Muscle of leg (tissue), 16 donors: ENCODE measurements at places on chromosomes 12 and 14. TPM values are rescaled to one million over a fixed set of nuclear protein-coding genes. Genes with fewer than 3 reads are reported as not detected.

DNA sequence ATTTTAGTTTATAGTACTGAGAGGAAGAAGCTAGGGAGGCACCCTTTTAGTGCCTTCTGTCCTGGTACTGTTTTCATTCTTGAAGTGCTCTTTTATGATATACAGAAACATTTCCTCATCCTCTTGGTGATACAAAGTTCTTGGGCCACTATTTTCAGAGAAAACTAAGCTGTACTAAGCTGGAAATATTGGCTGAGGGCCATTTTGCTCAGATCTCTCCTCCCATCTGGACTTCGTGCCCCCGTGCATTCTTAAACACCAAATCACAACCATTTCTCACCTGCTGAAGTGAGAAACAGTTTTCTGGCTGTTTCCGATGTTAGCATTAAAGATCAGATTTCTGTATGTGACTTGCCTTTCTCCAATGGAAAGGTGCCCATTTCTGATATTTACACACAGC is 158.9 kb downstream of the FBXL14 start:
- no peaks in the 10 kb centered on the region for H3K27me3 ChIP-seq
- peaks cover 2% of the 10 kb centered on the region for H3K36me3 ChIP-seq
- H3K4me1 ChIP-seq, result no peaks in the 10 kb centered on the region

- no peak for DNase-seq
- H3K27ac ChIP-seq, result no peak overlapping the region
Measured at GRCh38 chr14:90791486-90791885, 24.7 kb downstream of the TTC7B start.

- no peaks in the 10 kb centered on the region for H3K4me1 ChIP-seq
- peaks cover 8% of the 10 kb centered on the region for H3K36me3 ChIP-seq
- no peaks in the 10 kb centered on the region for H3K27me3 ChIP-seq
- no peak overlapping the region for H3K27ac ChIP-seq
- peak; percentile 33 for DNase-seq
- H3K4me3 ChIP-seq, result no peak overlapping the region
Measured at GRCh38 chr12:70319605-70320004, 46.5 kb upstream of the KCNMB4 start.

- DNase-seq, result no peak
- H3K27me3 ChIP-seq, result no peaks in the 10 kb centered on the region
- no peak overlapping the region for H3K4me3 ChIP-seq
- no peaks in the 10 kb centered on the region for H3K36me3 ChIP-seq
Measured at GRCh38 chr14:63909984-63910383, 57.2 kb downstream of the SYNE2 start.

GRCh38 chr14:105857220-105857825 is 330.9 kb downstream of the TMEM121 start:
- H3K27ac ChIP-seq, result no peak overlapping the region
- H3K27me3 ChIP-seq, result no peaks in the 10 kb centered on the region
- no peaks in the 10 kb centered on the region for H3K36me3 ChIP-seq
- H3K4me1 ChIP-seq, result no peaks in the 10 kb centered on the region
- no peak for DNase-seq
- no peak overlapping the region for H3K4me3 ChIP-seq

DNA sequence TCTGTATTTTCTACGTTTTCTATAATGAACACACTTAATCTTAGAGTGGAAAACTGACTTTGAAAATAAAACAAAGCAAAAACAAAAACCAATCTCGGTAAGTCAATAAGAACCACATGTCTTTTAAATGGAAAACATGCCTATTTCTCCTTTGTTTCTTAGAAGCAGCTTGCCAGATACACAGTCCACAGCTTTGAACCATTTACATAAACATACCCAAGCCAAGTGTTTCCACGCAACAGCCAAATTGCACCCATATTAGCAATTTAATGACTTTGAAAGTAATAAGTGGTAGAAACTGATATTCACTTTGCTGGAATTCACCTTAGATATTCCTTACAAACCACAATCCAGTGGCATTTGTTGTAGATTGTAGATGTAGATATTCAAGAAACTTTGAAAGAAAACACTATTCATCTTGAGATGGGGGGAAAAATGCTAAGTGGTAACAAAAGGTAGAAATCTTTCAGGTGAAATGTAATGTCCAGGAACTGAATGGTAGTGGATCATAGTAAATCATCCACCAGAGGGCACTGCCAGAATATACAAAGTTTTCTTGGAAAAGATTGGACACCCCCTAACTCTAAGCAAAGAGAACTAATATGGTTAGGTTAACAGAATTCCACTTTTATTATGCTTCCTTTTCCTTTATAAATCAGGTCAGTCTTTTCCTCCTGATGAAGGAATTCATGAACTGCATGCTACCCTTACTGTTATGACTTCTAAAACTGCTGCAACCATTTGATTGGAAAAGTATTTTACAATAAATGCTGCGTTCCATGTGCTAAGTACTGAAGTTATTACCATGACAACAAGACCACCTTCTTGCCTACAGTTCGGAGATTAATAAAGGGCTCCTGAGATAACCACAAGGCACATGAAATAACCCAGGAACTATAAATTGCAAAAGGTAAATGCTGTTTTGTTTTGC is 69.8 kb downstream of the RERG start:
- no peak overlapping the region for H3K4me3 ChIP-seq
- H3K27ac ChIP-seq, result no peak overlapping the region
- DNase-seq, result peak; percentile 60
- H3K36me3 ChIP-seq, result no peaks in the 10 kb centered on the region
- H3K27me3 ChIP-seq, result no peaks in the 10 kb centered on the region

DNA sequence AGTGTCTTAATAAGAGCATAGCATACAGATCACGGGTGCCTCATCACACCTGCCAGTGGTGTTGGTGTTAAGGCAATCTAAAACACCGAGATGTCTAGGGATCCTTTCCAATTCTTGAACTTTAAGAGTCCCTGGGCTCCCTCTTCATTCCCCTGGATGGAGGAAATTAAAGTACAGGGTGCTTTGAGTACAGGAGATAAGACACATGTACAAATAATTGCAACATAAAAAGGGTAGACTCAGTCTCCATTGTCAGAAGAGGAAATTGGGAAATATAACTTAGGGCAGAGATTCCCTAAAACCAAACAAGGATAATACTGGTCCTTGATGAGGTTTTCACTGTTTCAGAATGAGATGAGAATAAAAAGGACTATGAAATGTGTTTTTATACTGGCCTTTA is 34.9 kb downstream of the SCFD1 start:
- H3K4me1 ChIP-seq, result no peaks in the 10 kb centered on the region
- H3K36me3 ChIP-seq, result peaks cover 29% of the 10 kb centered on the region
- no peak overlapping the region for H3K4me3 ChIP-seq
- no peak overlapping the region for H3K27ac ChIP-seq
- no peak for DNase-seq
- H3K27me3 ChIP-seq, result no peaks in the 10 kb centered on the region

DNA sequence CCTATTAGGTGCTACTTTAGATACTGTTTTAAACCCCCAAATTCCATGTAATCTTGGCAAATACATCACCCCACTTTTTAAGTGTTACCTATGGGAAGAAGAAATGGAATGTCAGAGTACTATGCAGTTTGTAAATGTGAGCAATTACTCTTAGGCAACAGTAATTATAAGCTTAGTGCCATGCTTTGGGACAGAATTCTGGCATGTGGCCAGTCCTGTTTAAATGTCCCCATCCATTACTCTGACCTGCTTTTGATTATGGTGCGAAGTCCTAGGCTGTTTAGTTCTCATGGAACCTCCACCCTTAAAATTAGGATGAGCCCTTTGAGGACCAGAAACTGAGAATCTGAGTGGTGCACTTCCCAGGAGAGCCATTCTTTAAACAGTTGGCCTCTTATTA is 321.4 kb upstream of the RGS6 start:
- H3K36me3 ChIP-seq, result no peaks in the 10 kb centered on the region
- DNase-seq, result peak; percentile 22
- H3K27me3 ChIP-seq, result no peaks in the 10 kb centered on the region
- H3K4me3 ChIP-seq, result no peak overlapping the region
- no peaks in the 10 kb centered on the region for H3K4me1 ChIP-seq

DNA sequence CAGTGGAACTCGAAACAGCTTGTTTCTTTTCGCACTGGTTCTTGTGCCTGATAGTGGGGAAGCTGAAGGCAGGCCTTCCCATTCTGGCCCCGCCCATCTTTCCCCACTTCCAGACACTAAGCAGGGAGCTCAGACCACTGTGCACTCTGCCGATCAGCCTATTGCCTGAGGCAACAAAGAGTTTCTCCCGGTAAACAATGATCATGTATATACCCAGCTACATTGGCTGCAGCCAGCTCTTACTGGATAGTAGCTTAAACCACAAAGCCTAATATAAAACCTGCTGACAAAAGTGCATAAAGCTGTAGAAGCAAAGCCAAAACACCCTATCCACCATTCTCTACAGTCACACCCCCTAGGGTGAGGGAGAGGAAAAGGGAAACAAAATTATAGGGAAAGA is 24.7 kb upstream of the GLIPR1 start:
- no peaks in the 10 kb centered on the region for H3K27me3 ChIP-seq
- H3K4me3 ChIP-seq, result no peak overlapping the region
- H3K27ac ChIP-seq, result no peak overlapping the region
- H3K36me3 ChIP-seq, result no peaks in the 10 kb centered on the region

GRCh38 chr12:98291828-98292227 is 223.6 kb upstream of the TMPO start:
- no peak for DNase-seq
- H3K36me3 ChIP-seq, result no peaks in the 10 kb centered on the region
- no peaks in the 10 kb centered on the region for H3K4me1 ChIP-seq

GRCh38 chr14:105166571-105167302 is 1.8 kb downstream of the JAG2 start:
- no peak for DNase-seq
- H3K27ac ChIP-seq, result peak overlapping the region; percentile 35
- H3K36me3 ChIP-seq, result no peaks in the 10 kb centered on the region
- peaks cover 30% of the 10 kb centered on the region for H3K27me3 ChIP-seq
- peaks cover 72% of the 10 kb centered on the region for H3K4me1 ChIP-seq

GRCh38 chr12:7784701-7785100 is 4.5 kb upstream of the NANOG start:
- H3K36me3 ChIP-seq, result no peaks in the 10 kb centered on the region
- H3K4me1 ChIP-seq, result no peaks in the 10 kb centered on the region
- no peak overlapping the region for H3K4me3 ChIP-seq
- no peak overlapping the region for H3K27ac ChIP-seq
- no peak for DNase-seq
- H3K27me3 ChIP-seq, result peaks cover 14% of the 10 kb centered on the region

DNA sequence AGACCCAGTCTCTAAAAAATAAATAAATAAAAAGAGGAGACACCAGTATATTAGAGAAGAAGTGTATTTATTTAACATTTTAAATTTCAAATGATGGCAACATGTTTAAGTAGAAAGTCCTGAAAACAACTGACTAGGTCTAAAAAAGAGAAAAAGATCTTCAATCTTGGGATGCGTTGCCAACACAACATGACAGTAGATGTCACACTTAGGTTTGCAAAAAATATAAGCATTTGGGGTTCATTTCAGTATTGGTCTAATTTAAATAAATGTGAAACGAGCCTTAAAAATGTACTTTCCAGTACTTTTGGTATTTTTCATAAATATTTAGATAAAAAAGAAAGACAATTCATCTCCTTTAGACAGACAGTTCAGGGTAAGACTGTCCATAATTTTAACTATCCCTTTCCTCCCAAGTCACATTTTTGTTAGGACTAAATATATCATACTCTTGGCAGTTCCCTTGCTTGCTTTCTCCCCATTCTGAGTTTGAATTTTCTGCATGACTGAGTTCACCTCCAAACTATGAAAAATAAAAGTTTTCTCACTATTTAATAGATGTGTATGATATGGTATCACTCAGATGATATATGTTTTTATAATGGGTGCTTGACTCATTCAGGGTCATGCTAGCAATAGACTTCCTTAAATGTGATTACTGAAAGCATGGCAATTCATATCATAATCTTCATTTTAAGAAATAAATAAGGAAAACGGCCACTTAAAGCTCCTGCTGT is 4.3 kb downstream of the C14orf93 start:
- H3K27ac ChIP-seq, result no peak overlapping the region
- no peaks in the 10 kb centered on the region for H3K27me3 ChIP-seq
- H3K36me3 ChIP-seq, result no peaks in the 10 kb centered on the region
- peaks cover 15% of the 10 kb centered on the region for H3K4me1 ChIP-seq

GRCh38 chr12:113170457-113170856 is 14.8 kb downstream of the DDX54 start:
- no peak for DNase-seq
- peaks cover 88% of the 10 kb centered on the region for H3K36me3 ChIP-seq
- no peaks in the 10 kb centered on the region for H3K27me3 ChIP-seq
- no peaks in the 10 kb centered on the region for H3K4me1 ChIP-seq
- no peak overlapping the region for H3K4me3 ChIP-seq

- H3K27ac ChIP-seq, result no peak overlapping the region
- H3K4me1 ChIP-seq, result peaks cover 5% of the 10 kb centered on the region
- H3K36me3 ChIP-seq, result peaks cover 47% of the 10 kb centered on the region
Measured at GRCh38 chr14:21258889-21259787, 10.1 kb downstream of the HNRNPC start.

GRCh38 chr12:132881818-132882217 is 5.6 kb downstream of the CHFR start:
- no peak overlapping the region for H3K4me3 ChIP-seq
- no peaks in the 10 kb centered on the region for H3K4me1 ChIP-seq
- no peak overlapping the region for H3K27ac ChIP-seq
- H3K36me3 ChIP-seq, result peaks cover 23% of the 10 kb centered on the region

DNA sequence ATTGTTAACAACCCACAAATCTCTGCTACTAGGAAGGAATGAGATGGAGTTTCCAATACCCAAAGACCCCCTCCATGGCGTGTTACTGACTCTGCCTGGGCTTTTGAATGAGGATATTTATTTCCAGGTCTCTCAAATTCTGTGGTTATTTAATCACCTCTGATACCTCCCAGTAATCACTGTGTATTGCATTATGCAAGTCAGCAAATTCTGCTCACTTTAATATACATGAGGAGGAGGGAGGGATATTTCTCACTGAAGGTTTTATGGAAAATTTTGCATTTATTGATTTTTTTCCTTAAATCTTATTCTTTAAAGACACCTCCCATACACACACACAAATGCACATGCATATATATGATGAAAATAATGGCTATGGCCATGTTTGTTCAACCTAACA is 962.9 kb downstream of the VRK1 start:
- no peaks in the 10 kb centered on the region for H3K36me3 ChIP-seq
- no peak overlapping the region for H3K4me3 ChIP-seq
- DNase-seq, result no peak

DNA sequence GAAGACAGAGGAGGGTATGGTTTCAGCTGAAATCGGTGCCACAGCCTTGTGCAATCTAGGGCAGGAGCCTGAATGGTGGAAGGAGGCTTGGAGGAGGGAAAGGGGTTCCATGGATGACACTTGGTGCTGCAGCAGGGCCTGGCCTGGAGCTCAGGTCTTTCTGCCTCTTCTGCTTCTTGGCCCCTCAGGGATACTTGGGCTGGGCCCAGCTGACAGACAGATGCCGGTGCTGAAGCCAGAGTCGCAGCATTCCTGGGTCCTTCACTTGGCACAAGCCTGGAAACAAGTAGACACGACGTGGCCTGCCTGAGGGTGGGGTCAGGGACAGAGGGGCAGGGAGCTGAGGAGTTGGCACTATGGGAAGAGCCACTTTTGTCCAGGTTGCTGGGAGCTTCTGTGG is 4.4 kb upstream of the PLEKHD1 start:
- no peak for DNase-seq
- no peak overlapping the region for H3K4me3 ChIP-seq
- H3K36me3 ChIP-seq, result no peaks in the 10 kb centered on the region
- peaks cover 34% of the 10 kb centered on the region for H3K27me3 ChIP-seq

Gene WNT1
- total RNA-seq, result not detected

Gene KRT6A
- total RNA-seq, result not detected

Gene KRT81
- total RNA-seq, result 0.04 TPM

Gene MTRFR
- total RNA-seq, result 9.7 TPM

Gene LHX5
- total RNA-seq, result not detected

Gene CIT
- 9.5 TPM for total RNA-seq

Gene LYZ
- total RNA-seq, result 11.3 TPM

Gene CNTN1
- total RNA-seq, result 33.0 TPM

Gene CCDC88C
- 12.5 TPM for total RNA-seq
